Colonic mucosa (tissue), 4 donors: ENCODE measurements at places on chromosomes 3 and 15. TPM values are rescaled to one million over a fixed set of nuclear protein-coding genes. Genes with fewer than 3 reads are reported as not detected.
A peak's percentile ranks its signal among the peaks of the same experiment; 100 is the strongest.

RASGRF1 gene
- total RNA-seq, result 0.15 TPM

DNA sequence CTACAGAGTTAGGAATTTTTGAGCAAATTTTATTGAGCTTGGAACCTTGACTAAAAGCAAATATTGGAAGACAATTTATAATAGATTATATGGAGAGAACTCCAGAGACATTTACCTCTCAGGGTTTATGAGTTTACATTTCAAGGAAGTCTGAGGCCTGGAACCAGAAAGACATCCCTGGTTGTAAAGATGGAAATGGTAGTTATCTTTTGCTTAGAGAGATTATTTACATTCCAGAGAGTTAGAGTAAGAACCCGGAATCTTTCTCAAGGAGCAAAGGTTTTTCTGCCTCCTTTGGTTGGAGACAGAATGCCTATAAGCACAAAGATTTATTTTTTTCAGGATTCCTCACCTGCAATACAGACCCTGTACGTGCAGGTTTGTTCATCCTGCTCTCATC, 458.1 kb downstream of the TBL1XR1 start:
- DNase-seq, result no peak

- DNase-seq, result no peak
These were observed 89.0 kb upstream of the PFN2 start for GRCh38 chr3:150059729-150060128.

SMAD6 gene
- total RNA-seq, result 9.4 TPM

DNA sequence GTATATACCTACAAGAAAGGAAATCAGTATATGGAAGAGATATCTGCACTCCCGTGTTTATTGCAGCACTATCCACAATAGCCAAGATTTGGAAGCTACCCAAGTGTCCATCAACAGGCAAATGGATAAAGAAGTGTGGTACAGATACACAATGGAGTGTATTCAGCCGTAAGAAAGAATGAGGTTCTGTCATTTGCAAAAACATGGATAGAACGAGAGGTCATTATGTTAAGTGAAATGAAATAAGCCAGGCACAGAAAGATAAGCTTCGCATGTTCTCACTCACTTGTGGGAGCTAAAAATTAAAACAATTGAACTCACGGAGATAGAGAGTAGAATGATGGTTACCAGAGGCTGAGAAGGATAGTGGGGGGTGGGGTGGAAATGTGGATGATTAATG, 53.1 kb downstream of the FAM81A start:
- DNase-seq, result no peak

C3orf85 gene
- 18.8 TPM for total RNA-seq

DNA sequence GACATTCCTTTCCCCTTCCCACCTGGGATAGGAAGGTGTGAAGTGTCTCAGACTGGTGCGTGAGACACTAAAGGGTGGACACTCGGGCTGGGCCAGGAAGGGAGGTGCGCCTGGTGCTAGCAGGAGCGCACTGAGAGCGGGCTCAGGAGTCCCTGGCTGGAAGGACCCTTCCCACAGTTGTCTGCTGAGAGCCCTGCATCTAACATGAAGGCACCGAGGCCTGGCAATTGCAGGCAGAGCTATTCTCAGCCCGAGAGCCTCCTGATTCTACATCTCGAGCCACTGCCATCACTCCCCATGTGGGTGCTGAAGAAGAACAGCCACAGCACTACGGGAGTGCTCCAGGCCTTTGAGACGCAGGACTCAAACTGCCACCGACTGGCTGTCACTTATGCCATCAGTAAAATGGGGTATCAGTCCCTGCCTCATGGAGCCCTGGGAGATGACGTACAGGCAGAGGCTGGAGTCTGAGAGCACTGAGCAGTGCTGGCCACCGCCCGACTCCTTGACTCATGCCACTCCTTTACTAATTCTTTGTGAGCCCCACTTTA, 159.4 kb downstream of the KLF13 start:
- peak; percentile 16 for DNase-seq

GRCh38 chr3:83048556-83048955, 1287.1 kb upstream of the GBE1 start:
- DNase-seq, result no peak

DNA sequence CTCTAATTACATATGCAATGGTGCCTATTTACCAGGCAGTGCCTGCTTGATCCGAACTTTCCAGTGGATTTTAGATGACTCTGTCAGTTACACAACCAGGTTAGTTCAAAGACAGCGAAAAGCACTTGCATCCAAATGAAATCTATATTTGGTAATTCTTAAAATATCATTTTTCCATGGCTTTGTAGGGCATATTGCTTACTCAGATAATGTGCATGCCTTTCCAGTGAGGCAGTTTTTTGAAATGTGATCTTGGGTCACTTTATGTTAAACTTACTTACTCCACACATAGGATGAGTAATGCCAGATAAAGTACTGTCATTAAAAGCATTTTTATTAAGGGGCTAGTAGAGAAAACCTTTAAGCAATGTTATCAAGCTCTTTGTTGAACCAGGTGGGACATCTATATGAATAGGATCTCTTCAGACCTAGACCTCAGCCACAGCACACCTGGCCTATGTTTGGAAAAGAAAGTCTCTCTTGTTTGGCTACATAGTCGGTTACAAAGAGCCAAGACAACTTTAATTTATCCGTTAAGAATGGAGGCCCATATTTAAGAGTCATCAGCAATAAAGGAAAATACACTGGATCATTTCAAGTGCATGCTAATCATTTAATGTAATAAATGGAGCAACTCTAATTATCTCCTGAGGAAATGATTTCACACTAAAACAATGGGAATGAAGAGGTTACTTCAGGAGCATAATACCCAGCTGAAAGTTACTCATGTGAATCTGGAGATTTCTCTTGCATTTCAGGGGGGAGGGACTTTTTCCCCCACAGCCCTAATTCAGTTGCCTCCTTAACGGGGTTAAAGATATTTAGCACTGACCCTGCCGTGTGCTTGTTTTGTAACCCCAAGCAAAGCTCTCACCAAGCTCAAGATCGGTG, 56.3 kb upstream of the TMCO5A start:
- no peak for DNase-seq

DNA sequence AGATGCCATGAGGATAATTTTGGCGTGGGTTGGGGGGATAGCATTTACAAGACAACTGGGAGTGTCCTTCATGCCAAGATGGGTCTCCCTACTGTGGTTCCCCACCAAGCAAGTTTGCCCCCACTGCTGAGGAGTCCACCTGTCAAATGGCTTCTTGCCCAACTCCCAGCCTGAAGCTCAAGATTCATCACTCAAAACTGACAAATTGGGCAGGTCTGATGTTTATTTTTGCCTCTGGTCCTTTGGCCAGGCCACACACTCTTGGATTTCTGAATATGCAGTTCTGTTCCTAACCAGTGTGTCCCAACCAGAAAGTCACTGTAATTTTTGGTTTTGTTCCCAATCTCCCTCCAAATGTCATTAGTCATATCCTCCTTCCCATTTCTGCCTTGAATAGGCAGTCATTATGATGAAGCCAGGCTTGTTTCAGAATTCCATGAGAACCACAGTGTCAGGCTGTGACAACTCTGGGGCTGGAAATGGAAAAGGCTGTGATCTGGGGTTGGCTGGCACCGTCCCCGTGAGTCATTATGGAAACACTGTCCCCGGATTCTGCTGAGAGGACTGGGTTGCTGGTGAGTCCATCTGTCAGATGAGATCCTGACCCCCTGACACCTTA, 29.3 kb upstream of the MEF2A start:
- no peak for DNase-seq

DNA sequence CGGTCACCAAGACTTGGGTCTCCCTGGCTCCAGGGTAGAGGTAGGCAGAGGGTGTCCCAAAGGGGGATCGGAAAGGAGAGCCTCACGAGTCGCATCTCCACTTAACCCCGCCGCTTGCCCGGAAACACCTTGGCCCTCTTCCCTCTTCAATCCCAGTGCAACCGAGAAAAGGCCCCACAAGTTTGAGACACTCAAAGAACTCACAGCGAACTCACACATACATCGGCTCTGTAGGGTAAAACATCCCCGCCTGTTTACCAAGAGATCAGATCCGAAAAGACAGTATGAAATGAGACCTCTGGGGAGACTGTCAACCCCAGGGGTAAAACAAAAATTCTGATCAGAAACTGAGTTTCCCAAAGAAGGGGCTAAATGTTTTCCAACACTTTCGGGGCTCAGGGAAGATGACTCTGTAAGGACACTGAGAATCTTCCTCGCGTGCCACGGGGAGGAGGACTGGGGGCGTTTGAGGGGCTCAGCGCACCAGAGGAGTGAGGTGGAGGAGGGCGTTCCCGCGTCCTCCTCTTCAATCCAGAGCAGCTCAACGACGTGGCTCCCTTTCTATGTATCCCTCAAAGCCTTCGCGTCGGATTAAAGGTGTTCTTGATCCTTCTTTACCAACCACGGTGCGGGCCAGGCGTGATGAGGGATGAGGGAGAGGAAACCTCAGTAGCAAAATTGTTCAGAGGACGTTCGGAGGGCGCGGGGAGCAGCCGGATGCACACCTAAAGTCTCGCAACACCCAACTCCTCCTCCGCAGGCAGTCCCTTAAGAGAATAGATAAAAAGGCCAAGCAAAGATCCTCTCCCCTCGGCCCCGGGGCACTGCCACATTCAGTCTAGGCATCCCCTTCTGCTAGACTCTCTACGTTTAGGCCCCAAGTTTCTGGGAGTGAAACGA, 3.7 kb downstream of the WNT5A start:
- no peak for DNase-seq

DNA sequence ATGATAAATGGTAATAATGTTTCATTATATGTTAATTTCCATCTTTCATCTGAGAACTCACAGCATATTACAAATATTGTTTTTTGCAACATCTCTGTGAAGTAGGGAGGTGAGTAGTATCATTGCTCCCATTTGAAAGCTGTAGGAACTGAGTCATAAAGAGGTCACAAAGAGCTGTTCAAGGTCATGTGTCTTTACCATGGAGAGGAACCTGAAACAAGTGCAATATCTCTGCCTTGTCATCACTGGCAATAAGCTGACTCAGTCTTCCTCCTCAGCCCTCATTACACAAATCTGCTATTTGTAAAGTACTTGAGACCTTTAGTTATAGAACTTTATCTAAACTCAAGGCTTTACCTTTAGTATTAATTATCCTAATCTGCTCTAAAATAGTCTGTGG, 4.4 kb upstream of the ATP13A4 start:
- DNase-seq, result no peak

RBSN gene
- total RNA-seq, result 17.0 TPM

DNA sequence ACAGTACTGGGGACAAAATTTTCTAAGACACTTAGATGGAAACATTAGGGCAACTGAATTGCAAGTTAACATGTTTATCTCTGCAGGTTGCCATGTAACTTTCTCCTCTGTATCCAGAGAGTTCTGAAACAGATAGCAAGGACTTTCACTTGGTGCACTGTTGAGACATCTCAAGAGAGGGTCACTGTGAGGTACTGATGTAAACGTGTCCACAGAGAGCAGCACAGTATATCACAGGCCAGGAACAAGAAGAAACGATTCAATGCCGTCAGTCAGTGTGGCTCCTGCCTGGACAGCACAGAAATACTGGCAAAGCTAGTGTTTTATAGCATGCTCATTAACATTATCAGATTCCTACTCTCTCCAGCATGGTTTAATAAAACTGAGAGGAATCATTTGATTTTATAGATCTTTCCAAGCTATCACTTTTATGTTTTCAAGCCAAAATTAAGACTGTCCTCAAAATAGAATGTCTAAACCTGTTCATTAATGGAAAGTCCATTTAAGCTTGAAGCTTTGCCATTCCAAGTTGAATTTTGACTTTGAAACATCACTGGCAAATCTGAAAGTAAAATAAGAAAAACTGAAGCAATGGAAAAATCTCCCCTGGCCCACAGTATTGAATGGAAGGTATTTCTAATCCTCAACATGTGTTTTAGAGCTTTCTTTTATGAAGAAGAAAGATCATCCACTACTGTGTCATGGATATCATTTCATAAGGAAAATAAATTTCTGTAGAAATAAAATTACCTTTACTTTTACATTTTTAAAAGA, 102.7 kb downstream of the IMPG2 start:
- no peak for DNase-seq

- no peak for DNase-seq
These were observed 525.8 kb downstream of the SHQ1 start for GRCh38 chr3:72322264-72322976.

PCBP4 gene
- 22.4 TPM for total RNA-seq

COPG1 gene
- 288 TPM for total RNA-seq

GRCh38 chr3:53858096-53858741, 11.9 kb downstream of the IL17RB start:
- no peak for DNase-seq

DNA sequence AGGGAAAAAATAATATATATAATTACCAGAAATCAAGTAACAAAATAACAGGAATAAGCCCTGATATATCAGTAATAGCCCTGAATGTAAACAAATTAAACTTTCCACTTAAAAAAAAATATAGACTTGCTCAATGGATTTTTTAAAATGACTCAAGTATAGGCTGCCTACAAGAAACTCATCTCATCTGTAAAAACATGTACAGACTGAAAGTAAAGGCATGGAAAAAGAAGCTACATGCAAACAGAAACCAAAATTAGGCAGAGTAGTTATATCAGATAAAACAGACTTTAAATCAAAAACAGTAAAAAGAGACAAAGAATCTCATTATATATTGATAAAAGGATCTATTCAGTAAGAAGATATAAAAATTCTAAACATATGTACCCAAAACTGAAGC, 82.4 kb upstream of the STT3B start:
- DNase-seq, result no peak

TARS3 gene
- total RNA-seq, result 8.7 TPM

CDHR4 gene
- total RNA-seq, result not detected

GRCh38 chr3:10798600-10799367, 17.2 kb upstream of the SLC6A11 start:
- DNase-seq, result no peak

CAMK2N2 gene
- total RNA-seq, result not detected

TSC22D2 gene
- 16.7 TPM for total RNA-seq

DNA sequence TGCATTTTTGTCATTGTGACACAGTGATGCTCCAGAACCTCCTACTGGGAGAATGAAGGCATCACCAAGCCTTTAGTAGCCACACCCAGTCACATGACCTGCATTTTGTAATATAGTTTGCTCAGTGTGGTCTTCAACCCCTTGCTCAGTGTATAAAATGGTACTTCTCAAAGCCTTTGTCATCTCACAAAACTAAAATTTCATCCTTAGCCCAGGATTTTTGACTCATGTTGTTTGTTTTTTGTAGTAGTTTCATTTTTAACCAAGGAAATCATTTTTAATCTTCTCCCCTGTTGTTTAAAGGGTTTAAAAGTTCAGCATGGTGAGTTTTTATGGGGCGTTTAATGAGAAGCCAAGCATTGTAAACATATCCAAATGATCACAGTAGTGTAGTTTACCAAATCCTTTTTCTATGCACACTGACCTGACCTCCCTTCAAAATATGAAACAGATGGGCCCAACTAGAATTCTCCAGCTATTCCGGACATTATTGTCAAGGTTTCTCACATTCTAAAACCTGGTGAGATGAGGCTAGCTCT, 123.5 kb upstream of the IL12A start:
- no peak for DNase-seq

GRK7 gene
- not detected for total RNA-seq

ANKUB1 gene
- not detected for total RNA-seq
